ENCODE measurements at places on chromosomes 7 and 10. TPM values are rescaled to one million over a fixed set of nuclear protein-coding genes. Genes with fewer than 3 reads are reported as not detected.
A peak's percentile ranks its signal among the peaks of the same experiment; 100 is the strongest.

Gene PKD2L1
- total RNA-seq = not detected

Gene IGF2BP3
- total RNA-seq = 9.1 TPM

Gene ATOH7
- under 0.01 TPM for total RNA-seq

GRCh38 chr10:21832821-21833130 lies 170.8 kb downstream of the DNAJC1 start:
- peak; percentile 16 for DNase-seq

Gene HECW1
- 1.7 TPM for total RNA-seq
